Fibroblast of mammary gland (primary cell): ENCODE measurements at places on chromosomes 7 and 10.

DNA sequence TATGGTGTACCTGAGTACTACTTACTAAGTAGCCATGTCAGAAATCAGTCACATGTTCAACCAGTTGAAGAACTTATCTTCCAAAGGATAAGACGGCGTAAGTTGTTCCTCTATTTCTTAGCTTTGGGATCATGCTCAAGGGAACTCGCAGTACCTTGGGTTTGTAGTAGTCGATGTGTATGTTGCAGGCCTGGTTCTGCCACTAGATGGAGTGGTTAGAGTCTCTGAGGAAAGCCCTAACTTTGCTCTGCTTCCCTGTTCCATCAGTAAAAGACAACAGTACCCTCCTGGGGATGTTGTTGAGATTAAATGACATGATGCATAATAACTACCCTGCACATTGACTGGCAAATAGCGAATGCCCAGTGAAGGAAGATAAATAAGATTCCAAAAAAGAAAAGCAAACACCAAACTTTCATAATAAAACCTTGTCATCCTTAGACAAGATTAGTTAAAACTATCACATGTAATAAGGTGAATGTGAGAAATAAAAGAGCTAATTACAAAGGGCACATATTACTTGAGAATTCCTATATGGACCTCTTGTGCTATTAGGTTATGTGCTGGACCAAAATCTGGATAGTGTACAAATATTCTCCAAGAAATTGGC lies 165.9 kb downstream of the ABCA13 start:
- peak; percentile 36 for DNase-seq

GRCh38 chr7:22474645-22475044 lies 25.3 kb downstream of the STEAP1B start:
- no peak for DNase-seq

- no peak for DNase-seq
These were observed 72.3 kb upstream of the SRRM3 start for GRCh38 chr7:76129366-76129765.

DNA sequence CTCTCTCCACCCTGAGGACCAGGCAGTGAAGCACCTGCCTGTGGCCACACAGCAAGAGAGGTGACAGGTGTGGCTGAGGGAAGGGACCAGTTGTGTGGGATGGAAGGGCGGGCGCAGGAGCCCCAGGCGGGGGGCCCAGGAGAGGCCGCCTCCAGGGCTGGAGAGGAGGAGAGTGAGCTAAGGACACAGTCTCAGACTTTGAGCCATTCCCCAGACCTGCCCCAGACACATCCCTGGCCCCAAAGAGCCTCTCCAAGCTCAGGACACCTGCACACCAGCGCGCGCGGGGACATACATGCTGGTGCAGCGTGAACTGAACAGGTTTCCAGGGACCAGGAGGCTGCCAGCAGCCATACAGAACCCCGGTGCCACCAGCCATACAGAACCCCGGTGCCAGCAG lies 237.3 kb downstream of the MAD1L1 start:
- no peak for DNase-seq

GRCh38 chr7:129933627-129934026 lies 19.1 kb downstream of the UBE2H start:
- no peak for DNase-seq

GRCh38 chr7:25545124-25546008 lies 317.1 kb upstream of the NPVF start:
- no peak for DNase-seq

DNA sequence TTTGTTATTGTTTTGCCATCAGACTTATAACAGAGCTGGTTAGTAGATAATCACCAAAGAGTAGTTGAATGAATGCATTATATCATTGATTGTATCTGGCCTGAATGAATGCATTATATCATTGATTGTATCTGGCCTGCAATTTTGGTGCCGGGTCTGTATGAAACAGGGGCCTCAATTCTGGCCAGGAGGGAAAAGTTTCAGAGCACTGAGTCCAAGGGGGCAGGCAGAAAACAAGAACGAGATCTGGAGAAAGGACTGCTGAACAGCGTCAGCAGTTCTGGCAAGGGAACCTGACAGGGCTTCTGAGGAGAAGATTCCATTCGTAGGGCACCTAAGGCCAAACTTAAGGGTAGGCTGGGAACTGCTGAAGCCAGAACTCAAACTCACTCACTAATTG lies 128.0 kb downstream of the SEMA3C start:
- no peak for DNase-seq

GRCh38 chr7:36076074-36076473 lies 77.0 kb upstream of the EEPD1 start:
- DNase-seq, result no peak

- DNase-seq, result no peak
These were observed 21.0 kb downstream of the ANKRD30A start for GRCh38 chr10:37146443-37146842.

DNA sequence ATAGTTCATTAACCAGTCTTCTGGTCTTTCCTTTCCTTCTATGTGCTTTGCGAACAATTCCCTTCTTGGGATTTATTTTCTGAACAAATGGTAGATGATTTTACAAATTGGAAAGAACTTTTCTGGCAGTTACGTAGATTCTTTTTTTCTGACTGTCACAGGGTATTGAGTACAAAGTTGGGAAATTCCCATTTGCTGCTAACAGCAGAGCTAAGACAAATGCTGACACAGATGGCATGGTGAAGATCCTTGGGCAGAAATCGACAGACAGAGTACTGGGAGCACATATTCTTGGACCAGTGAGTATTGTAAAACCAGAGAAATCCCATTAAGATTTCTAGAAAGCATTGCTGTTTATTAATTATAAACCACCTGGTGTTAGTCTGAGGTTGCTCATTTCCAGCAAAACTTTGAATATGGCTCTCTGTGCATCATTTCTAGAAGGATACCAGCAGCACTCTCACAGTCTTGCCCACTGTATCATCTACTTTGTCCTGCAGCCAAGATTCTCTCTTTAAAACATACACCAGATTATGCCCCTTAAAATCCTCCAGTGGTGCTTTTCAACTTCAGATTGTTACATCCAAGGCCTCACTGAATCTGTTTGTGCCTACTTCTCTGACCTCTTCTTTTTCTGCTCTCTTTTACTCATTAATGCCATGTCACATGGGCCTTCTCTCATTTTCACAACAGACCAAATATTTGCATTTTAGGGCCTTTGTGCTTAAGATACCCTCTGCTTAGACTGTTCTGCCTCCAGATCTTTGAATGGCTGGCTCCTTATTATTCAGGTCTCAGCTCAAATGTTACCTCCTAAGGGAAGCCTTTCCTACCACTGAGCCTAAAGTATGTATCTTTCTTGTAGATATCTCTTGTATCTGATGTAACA lies 27.0 kb downstream of the DLD start:
- peak; percentile 31 for DNase-seq

- no peak for DNase-seq
These were observed 134.5 kb upstream of the KCND2 start for GRCh38 chr7:120138497-120138896.

DNA sequence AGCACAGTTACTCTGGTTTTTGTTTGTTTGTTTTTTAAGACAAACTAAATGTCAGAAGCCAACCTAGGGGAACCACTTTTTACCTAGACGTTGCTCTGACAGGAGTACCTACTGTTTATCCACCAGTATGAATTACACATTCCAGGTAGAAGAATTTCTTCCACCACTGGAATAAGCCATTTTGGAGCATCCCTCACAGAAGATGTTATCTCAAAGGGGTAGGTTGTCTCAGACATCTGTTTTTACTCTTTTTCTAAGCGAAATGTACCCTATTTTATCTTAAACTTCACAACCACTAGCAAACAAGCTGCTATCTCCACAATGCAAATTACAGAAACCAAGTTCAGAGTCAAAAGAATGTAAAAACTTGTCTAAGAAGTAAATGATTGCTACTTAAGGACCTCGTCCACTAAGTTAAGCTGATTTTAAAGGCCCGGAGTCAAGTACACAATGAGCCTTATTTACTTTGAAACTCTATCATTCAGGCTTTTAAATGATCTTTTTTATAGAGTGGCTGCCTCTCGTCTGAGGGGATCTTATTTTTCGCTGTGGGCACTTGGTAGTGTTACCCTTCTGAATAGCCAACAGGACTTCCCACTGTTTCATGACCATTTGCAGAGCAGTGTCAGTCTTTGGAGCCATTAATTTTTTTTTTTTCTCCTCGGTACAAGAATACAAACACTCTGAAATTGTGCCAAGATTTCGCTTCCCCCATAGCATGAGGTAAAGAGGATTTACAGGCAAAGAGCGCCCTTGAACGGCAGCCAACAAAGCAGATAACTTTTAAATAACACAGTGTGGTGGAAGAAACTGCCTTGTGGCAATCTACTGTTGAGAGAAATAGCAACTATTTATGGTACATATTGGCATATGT lies 15.7 kb upstream of the ARMC3 start:
- DNase-seq, result peak; percentile 8

DNA sequence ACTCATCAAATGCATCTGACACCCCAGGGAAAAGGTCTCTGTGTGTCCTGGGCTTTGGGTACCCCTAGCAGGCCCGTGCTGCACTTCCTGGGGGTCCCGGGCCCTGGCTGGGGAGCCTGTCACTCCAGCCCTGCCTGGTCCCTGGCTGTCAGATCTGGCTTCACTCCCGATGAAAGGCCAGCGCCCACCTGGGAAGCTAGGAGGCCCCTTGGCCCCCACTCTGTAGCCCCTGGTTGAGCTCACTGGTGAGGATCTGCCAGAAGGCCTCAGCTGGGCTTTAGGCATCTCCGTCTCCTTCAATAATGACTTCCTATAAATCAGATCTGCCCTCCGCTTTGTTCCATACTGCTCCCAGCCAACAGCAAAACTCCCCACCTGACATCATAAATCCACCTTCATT lies 64.0 kb downstream of the GOLGA7B start:
- no peak for DNase-seq

- DNase-seq, result no peak
These were observed 1097.3 kb downstream of the KCNMA1 start for GRCh38 chr10:76540331-76540730.

- DNase-seq, result no peak
These were observed 448.1 kb downstream of the KCNMA1 start for GRCh38 chr10:77189520-77189919.

DNA sequence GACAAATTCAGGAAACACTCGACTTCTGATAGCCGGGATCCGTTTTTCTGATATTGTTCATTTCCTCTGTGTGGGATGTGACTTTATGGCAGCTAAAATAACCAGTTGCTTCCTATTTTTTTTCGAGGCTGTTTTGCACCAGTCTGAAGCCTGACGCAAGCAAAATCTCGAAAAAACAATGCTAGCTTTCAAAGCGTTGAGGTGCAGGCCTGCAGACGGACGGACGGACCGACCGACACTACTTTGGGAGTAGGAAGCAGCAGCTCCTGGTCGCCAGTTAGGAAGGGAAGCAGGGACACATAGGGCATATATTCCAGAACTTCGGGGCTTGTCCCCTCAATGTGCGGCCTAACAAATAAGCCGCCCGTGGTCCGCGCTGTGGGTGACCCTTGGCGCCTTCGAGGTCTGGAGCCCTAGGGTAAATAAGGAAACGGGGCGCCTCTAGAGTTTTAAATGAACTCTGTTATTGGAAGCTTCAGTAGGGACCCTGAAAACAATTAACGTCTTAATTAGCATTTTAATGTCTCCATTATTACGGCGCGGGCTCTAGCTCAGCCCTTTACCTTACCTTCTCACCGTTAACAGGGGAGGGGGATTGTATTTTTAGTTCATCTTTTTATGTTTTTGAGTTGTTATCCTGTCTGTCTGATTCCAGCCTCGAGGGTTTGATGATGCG lies 1.3 kb downstream of the HHEX start:
- no peak for DNase-seq

GRCh38 chr7:151308256-151308655 lies 33.4 kb upstream of the NUB1 start:
- DNase-seq, result no peak

GRCh38 chr7:100691676-100692577 lies 2.1 kb downstream of the GIGYF1 start:
- DNase-seq, result peak; percentile 70

- no peak for DNase-seq
These were observed 1.3 kb downstream of the ANXA11 start for GRCh38 chr10:80203835-80204676.

- DNase-seq, result no peak
These were observed 45.2 kb downstream of the EZH2 start for GRCh38 chr7:148838905-148839304.
